ENCODE measurements at places on chromosomes 11 and 22.
A peak's percentile ranks its signal among the peaks of the same experiment; 100 is the strongest.

GRCh38 chr11:115469361-115469760 lies 34.9 kb downstream of the CADM1 start:
- DNase-seq, result no peak

GRCh38 chr11:31509051-31509428 lies 382 bp downstream of the IMMP1L start:
- peak; percentile 9 for DNase-seq

GRCh38 chr11:93740730-93741093 lies 583 bp downstream of the TAF1D start:
- peak; percentile 50 for DNase-seq

DNA sequence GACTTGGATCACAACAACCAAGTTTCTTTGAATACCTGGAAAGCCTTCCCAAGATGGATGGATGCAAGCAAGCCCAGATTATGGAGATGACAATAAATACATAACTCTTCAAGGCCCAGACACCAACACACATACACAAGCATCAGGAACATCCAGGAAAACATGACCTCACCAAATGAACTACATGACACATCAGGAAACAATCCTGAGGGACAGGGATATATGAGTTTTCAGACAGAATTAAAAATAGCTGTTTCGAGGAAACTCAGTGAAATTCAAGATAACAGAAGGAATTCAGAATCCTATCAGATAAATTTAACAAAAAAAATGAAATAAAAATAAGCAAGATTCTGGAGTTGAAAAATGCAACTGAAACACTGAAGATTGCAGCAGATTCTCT lies 659.4 kb downstream of the METTL15 start:
- no peak for DNase-seq

- DNase-seq, result peak; percentile 90
These were observed 85.5 kb downstream of the ST3GAL4 start for GRCh38 chr11:126440792-126441514.

GRCh38 chr11:128796270-128796669 lies 70.8 kb downstream of the KCNJ1 start:
- no peak for DNase-seq

GRCh38 chr22:24355574-24355973 lies 71.8 kb upstream of the ADORA2A start:
- no peak for DNase-seq

DNA sequence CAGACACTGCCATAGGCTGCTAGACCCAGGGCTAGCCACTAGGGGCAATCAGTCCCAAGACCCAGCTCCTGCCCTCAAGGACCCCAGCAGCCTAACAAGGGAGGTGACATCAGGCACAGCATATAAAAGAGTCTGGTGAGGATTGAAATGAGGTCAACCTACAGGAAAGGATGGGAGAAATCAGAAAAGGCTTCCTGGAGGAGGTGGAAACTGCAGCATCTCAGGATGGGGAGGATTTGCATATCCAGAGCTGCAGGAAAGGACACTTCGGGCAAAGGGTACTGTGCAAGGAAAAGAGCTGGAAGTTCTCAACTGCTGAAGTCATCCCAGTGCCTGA lies 2.9 kb upstream of the ARFGAP2 start:
- DNase-seq, result peak; percentile 18

GRCh38 chr11:110928391-110928790 lies 216.2 kb upstream of the ARHGAP20 start:
- DNase-seq, result no peak

DNA sequence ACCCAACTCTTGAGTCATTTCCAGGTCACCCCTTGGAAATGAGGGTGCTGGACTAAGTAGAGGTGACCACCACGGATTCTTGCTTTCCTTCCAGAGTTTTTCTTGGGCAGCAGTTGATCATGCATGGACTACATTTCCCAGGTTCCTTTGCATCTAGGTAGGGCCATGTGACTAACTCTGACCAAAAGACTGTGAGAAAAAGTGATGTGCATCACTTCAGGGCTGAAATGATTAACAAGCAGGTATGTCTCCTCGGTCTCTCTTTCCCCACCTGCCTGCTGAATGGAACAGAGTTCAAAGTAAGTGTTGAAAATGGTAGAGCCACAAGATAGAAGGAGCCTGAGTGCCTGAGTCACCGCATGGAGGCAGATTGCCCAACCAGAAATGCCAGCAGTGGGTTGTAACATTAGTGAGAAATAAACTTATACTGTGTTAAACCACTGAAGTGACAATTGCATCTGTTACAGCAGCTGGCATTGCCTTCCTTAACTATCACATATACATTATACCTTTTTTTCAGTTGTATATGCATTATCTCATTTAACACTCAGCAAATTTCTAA lies 113.5 kb downstream of the MN1 start:
- DNase-seq, result no peak

DNA sequence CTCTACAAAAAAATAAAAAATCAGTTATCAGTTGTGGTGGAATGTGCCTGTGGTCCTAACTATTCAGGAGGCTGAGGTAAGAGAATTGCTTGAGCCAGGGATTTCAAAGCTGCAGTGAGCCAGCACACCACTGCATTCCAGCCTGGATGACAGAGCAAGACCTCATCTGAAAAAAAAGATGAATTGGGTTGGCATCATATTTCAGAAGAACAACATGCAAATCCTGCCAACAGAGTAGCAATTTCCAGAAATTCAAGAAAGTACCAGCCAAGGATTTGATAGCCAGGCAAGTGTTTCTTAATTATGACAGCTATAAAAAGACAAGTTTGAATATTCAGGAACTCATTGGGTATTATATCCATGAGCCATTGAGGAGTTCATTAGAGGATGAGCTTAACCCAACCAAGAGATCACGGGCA lies 75.2 kb downstream of the USP47 start:
- DNase-seq, result no peak

All from HAP-1 (cell line).